Endothelial cell (in vitro differentiated cells): ENCODE measurements at places on chromosomes 5 and 9. TPM values are rescaled to one million over a fixed set of nuclear protein-coding genes. Genes with fewer than 3 reads are reported as not detected.
A peak's percentile ranks its signal among the peaks of the same experiment; 100 is the strongest.

GRCh38 chr5:90421136-90421535, 11.6 kb upstream of the CETN3 start:
- H3K4me1 ChIP-seq, result no peaks in the 10 kb centered on the region
- no peaks in the 10 kb centered on the region for H3K36me3 ChIP-seq
- no peak overlapping the region for H3K4me3 ChIP-seq
- H3K27ac ChIP-seq, result no peak overlapping the region
- H3K27me3 ChIP-seq, result no peaks in the 10 kb centered on the region
- peak; percentile 28 for DNase-seq

- no peaks in the 10 kb centered on the region for H3K36me3 ChIP-seq
- H3K27me3 ChIP-seq, result no peaks in the 10 kb centered on the region
- no peak overlapping the region for H3K4me3 ChIP-seq
- no peak for DNase-seq
- no peak overlapping the region for H3K27ac ChIP-seq
These were observed 297.6 kb downstream of the CDH10 start for GRCh38 chr5:24347158-24347557.

GRCh38 chr5:168878135-168878745, 299.1 kb upstream of the PANK3 start:
- H3K27me3 ChIP-seq, result peaks cover 5% of the 10 kb centered on the region
- peaks cover 38% of the 10 kb centered on the region for H3K4me1 ChIP-seq
- no peak for DNase-seq
- peak overlapping the region; percentile 84 for H3K27ac ChIP-seq

- DNase-seq, result no peak
- H3K4me3 ChIP-seq, result no peak overlapping the region
- no peaks in the 10 kb centered on the region for H3K36me3 ChIP-seq
- no peak overlapping the region for H3K27ac ChIP-seq
- H3K27me3 ChIP-seq, result peaks cover 2% of the 10 kb centered on the region
- H3K4me1 ChIP-seq, result peaks cover 3% of the 10 kb centered on the region
These were observed 4.4 kb upstream of the CDO1 start for GRCh38 chr5:115820846-115821245.

DNA sequence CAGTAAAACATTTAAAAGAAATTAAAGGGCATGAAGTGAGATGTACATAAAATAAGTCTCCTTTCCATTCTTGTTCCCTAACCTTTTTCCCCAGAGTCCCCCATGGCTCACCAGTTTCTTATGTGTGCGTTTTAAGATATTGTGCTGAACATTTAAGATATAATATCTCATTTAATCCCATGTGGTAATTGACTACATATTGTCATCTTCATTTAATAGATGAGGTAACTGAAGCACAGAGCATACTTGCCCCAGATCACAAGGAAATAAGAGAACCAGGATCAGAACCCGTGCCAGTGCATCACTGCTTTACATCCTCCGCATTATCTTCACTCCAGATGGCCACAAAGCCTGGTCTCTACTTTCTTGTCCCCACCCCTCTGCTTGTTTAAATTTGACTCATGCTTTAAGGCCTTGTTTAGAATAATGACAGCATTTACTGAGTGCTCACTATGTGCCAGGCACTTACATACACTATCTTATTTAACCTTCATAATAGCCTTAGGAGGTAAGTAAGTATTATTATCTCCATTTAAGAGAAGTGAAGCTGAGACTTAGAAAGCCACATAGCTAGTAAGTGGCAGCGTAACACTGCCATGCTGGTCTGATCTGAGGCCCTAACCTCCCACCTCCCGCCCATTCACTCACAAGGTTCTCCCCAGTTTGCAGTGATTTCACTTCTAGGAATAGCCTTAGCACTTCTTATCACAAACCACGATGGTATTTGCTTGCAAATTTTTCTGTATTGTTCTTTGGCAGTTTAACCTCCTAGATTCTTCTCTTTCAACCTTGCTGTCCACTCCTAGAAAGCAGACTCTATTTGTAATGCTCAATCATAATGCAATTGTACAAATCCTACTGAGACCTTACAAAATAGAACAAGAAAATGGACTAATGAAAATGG, 78.4 kb upstream of the IL6ST start:
- no peak overlapping the region for H3K4me3 ChIP-seq
- no peak overlapping the region for H3K27ac ChIP-seq
- no peak for DNase-seq
- H3K36me3 ChIP-seq, result no peaks in the 10 kb centered on the region
- H3K4me1 ChIP-seq, result peaks cover 11% of the 10 kb centered on the region

GRCh38 chr5:79518718-79519117, 4.8 kb upstream of the HOMER1 start:
- H3K4me3 ChIP-seq, result no peak overlapping the region
- H3K36me3 ChIP-seq, result no peaks in the 10 kb centered on the region
- peaks cover 5% of the 10 kb centered on the region for H3K27me3 ChIP-seq

DNA sequence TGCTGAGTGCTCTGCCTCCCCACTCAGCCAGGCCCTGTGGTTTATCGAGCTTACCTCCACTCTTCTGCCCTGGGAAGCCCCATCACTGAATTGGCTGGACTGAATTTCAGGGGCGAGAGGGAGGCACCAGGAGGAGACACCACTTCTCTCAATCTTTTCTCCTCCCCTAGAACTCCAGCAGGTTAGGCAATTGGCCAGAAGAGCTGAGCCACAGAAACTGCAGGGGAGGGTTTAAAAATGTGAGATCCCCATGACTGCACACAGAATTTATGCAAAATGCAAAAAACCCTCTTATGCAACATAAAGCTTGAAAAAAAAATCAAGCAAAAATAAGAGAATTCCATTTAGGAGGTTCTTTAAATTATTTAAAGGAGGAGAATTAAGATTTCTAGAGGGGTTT, 29.9 kb downstream of the TUT7 start:
- H3K27ac ChIP-seq, result no peak overlapping the region
- DNase-seq, result no peak
- peaks cover 41% of the 10 kb centered on the region for H3K36me3 ChIP-seq
- H3K4me3 ChIP-seq, result no peak overlapping the region
- no peaks in the 10 kb centered on the region for H3K27me3 ChIP-seq
- no peaks in the 10 kb centered on the region for H3K4me1 ChIP-seq

GRCh38 chr5:142587354-142587965, 98.4 kb downstream of the FGF1 start:
- no peaks in the 10 kb centered on the region for H3K36me3 ChIP-seq
- peaks cover 32% of the 10 kb centered on the region for H3K4me1 ChIP-seq
- H3K4me3 ChIP-seq, result no peak overlapping the region

GRCh38 chr5:142151436-142152383, 43.1 kb downstream of the NDFIP1 start:
- no peak overlapping the region for H3K4me3 ChIP-seq
- peaks cover 2% of the 10 kb centered on the region for H3K27me3 ChIP-seq
- peaks cover 19% of the 10 kb centered on the region for H3K4me1 ChIP-seq
- H3K27ac ChIP-seq, result no peak overlapping the region
- peaks cover 13% of the 10 kb centered on the region for H3K36me3 ChIP-seq

DNA sequence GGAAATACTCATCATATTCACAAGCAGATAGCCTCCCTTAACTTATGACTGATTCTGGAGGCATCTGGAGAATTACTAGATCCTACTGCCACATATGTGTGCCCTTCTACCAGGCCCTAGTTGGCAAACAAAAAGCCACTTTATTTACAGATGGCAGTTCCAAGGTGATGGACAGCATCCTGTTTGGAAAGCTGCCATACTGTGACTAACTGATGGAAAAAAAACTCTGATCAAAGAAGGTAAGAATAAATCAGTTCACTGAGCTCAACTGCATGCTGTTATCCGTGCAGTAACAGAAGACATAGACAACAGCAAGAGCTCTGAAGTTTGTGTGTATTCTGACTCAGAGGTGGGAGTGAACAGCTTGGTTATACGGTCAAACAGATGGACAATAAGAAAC, 279.8 kb upstream of the POU5F2 start:
- H3K27ac ChIP-seq, result no peak overlapping the region
- peaks cover 3% of the 10 kb centered on the region for H3K36me3 ChIP-seq
- DNase-seq, result no peak
- no peaks in the 10 kb centered on the region for H3K4me1 ChIP-seq
- H3K27me3 ChIP-seq, result peaks cover 3% of the 10 kb centered on the region

GRCh38 chr5:132136906-132137305, 63.3 kb downstream of the CSF2 start:
- peaks cover 1% of the 10 kb centered on the region for H3K27me3 ChIP-seq
- H3K4me3 ChIP-seq, result no peak overlapping the region
- no peak overlapping the region for H3K27ac ChIP-seq
- no peak for DNase-seq
- H3K4me1 ChIP-seq, result no peaks in the 10 kb centered on the region

DNA sequence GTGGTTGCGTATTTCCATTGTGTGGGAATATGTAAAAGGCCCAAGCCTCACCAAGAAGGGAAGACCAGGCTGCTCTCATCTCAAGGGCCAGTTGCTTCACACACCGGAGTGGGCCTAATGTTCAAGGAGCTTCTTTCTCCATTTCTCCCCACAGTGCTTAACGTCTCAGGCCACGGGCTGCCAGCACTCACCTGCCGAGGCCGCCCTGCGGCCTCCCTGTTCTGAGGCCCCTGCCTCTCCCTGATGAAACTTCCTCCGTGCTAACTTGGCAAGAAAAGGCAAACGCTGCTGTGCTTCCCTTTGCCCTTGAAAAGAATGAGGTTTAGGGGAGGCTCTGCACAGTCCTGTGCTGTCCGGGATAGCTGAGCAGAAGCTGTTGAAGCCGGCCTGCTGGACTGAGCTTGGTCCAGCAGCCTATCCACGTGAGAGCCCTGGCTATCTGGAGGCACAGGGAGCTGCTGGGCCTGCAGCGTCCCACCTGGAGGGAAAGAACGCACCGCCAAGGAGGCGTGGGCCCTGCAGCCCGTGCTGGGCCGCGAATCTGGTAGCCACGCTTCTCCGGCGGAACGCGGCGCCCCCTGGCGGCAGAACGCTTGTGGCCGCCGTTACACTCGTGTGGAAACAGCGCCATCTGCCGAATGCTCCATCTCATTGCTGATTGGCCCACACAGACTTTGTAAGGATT, 73.5 kb upstream of the PRSS3 start:
- no peaks in the 10 kb centered on the region for H3K36me3 ChIP-seq
- peak; percentile 94 for DNase-seq
- no peak overlapping the region for H3K4me3 ChIP-seq
- H3K27ac ChIP-seq, result no peak overlapping the region
- H3K27me3 ChIP-seq, result no peaks in the 10 kb centered on the region

DNA sequence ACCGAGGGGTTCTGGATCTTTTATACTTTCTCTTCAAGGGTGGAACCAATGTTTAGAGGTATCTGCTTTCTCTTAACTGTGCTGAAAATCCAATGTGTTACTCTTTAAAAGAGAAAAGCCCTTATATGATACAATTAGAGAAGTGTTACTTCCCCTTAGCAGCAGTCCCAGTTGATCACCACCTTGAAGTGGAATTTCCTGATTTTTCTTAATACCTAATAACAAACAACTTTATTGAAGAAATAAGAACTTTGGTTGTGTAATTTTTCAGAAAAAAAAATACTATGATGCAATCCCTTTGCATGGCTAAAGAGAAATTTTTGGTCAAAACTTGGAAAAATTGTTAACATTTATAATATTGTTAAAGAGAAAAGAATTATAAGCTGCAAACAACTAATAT, 24.7 kb downstream of the SLC1A3 start:
- H3K27me3 ChIP-seq, result no peaks in the 10 kb centered on the region
- H3K36me3 ChIP-seq, result no peaks in the 10 kb centered on the region
- no peak for DNase-seq
- H3K4me3 ChIP-seq, result no peak overlapping the region

DNA sequence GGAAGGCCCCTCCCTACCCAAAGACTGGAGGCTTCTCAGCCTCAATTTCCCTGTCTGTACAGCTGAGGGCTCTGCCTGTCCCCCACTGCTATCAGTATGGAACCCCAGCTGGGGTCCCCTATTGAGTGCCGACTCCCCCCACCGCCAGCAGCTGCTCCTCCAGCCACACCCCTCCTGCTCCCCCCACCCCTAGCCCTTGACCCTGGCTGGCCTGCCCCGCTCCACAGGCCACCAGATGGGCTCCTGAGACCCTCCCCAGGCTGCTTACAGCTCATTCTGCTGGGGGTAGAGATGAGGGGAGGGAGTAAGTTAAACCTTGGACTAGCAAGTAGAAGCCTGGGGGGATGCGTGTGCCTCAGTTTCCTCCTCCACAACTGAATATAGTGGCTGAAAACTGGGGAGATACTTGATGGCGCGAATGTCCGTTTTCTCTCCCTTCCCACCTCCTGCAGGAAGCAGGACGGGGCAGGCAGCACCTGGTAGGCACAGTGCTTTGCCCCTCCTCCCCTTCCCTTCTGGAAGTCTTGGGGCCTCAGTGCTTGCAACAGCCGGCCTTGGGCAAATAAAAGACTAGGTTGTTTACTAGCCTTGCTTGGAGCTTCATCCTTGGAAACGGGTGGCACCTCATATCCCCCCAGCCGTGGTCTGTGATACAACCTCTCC, 19.1 kb downstream of the URM1 start:
- peaks cover 20% of the 10 kb centered on the region for H3K36me3 ChIP-seq
- H3K27ac ChIP-seq, result no peak overlapping the region
- peaks cover 23% of the 10 kb centered on the region for H3K27me3 ChIP-seq
- DNase-seq, result no peak
- H3K4me3 ChIP-seq, result no peak overlapping the region

- no peak overlapping the region for H3K4me3 ChIP-seq
- H3K27me3 ChIP-seq, result peaks cover 2% of the 10 kb centered on the region
- H3K4me1 ChIP-seq, result peaks cover 11% of the 10 kb centered on the region
- no peak overlapping the region for H3K27ac ChIP-seq
- no peaks in the 10 kb centered on the region for H3K36me3 ChIP-seq
These were observed 142.2 kb upstream of the ZNF366 start for GRCh38 chr5:72649449-72649848.

- H3K4me3 ChIP-seq, result peak overlapping the region; percentile 47
- H3K36me3 ChIP-seq, result peaks cover 3% of the 10 kb centered on the region
- H3K27ac ChIP-seq, result no peak overlapping the region
- DNase-seq, result peak; percentile 3
- H3K27me3 ChIP-seq, result peaks cover 16% of the 10 kb centered on the region
These were observed 5.0 kb upstream of the CXXC5 start for GRCh38 chr5:139642891-139643871.

GRCh38 chr9:77647267-77648233, 572 bp downstream of the GNA14 start:
- peaks cover 5% of the 10 kb centered on the region for H3K27me3 ChIP-seq
- peaks cover 21% of the 10 kb centered on the region for H3K4me1 ChIP-seq
- peaks cover 6% of the 10 kb centered on the region for H3K36me3 ChIP-seq
- peak overlapping the region; percentile 61 for H3K27ac ChIP-seq

SLC46A2 gene
- total RNA-seq, result not detected

GDNF gene
- total RNA-seq, result not detected

PCDHGB6 gene
- total RNA-seq, result 60.0 TPM

PCDHGA4 gene
- total RNA-seq, result 2.0 TPM

INSL4 gene
- total RNA-seq, result not detected

PTPA gene
- total RNA-seq, result 120 TPM

MED27 gene
- total RNA-seq, result 24.0 TPM

TEX48 gene
- not detected for total RNA-seq
